Panc1 (cell line): ENCODE measurements at places on chromosomes 11 and 22. TPM values are rescaled to one million over a fixed set of nuclear protein-coding genes. Genes with fewer than 3 reads are reported as not detected.

DNA sequence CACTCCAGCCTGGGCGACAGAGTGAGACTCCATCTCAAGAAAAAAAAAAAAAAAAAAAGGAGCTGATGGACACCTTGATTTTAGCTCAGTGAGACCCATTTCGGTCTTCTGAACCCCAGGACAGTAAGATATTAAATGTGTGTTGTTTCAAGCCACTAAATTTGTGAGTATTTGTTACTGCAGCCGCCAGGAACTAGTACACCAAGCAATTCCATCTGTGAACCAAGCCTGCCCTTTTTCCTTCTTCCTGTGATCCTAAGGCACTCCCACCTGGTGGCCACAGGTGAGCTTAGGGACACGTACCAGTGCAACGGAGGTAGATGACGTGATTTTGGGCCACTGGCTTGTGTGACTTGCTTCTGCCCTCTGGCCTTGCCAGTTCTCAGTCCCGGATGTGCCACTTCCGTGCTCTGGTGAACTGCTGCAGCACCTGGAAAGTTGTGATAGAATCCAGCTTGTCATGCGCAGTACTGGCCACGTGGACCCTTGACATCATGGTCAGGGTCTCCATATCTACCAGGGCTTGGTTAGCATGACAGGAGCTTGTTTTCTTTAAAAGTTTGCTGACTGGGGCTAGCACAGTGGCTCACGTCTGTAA, 19.6 kb upstream of the ATXN10 start:
- no peak overlapping the region for H3K27ac ChIP-seq
- no peaks in the 10 kb centered on the region for H3K36me3 ChIP-seq
- no peaks in the 10 kb centered on the region for H3K4me1 ChIP-seq
- no peaks in the 10 kb centered on the region for H3K27me3 ChIP-seq
- no peak for DNase-seq

GRCh38 chr11:64915376-64915887, 1.6 kb downstream of the ATG2A start:
- H3K4me3 ChIP-seq: peak overlapping the region; percentile 97
- no peak for DNase-seq
- H3K4me1 ChIP-seq: peaks cover 19% of the 10 kb centered on the region
- H3K36me3 ChIP-seq: peaks cover 3% of the 10 kb centered on the region; the same call in 1 of the 2 replicates
- peak overlapping the region; percentile 87 for H3K27ac ChIP-seq

- DNase-seq: peak; percentile 82
- H3K27me3 ChIP-seq: no peaks in the 10 kb centered on the region
- H3K4me3 ChIP-seq: no peak overlapping the region
- peak overlapping the region; percentile 36; the same call in 1 of the 2 replicates for H3K27ac ChIP-seq
- no peaks in the 10 kb centered on the region for H3K36me3 ChIP-seq
Measured at GRCh38 chr11:102564110-102564509, 33.6 kb upstream of the MMP7 start.

GRCh38 chr11:114257621-114258558, 38.3 kb upstream of the NNMT start:
- no peak overlapping the region for H3K4me3 ChIP-seq
- no peaks in the 10 kb centered on the region for H3K4me1 ChIP-seq
- H3K36me3 ChIP-seq: no peaks in the 10 kb centered on the region
- H3K27me3 ChIP-seq: peaks cover under 1% of the 10 kb centered on the region

DNA sequence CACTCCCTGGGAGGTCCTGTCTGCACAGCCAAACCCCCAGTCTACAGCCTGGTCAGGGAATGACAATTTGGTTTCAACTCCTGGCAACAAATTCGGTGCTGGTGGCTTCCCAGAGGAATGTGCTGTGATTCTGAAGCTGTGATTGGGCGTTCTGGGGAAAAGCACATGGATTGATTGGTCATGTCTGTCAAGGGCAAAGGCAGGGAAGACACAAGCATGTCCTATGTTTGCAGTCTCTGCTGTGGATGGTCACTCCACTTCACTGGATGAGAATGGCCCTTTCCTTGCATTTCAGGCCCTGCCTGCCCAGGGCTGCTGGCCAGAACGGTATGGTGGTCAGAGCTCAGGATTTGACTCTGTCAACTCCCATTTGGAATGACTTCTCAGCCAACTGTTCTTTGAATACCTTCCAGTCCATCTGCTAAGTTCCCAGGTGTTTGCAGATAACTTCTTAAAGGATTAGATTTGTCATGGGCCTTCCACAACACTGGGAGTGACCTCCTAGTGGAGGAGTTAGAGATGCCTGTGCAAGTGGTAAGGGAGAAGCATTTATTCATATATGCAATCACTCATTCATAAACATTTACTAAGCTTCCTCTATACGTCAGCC, 42.7 kb downstream of the SGSM1 start:
- no peak overlapping the region for H3K27ac ChIP-seq
- no peak for DNase-seq
- no peaks in the 10 kb centered on the region for H3K4me1 ChIP-seq
- H3K4me3 ChIP-seq: no peak overlapping the region
- H3K36me3 ChIP-seq: no peaks in the 10 kb centered on the region

RIN1 gene
- 21.7 TPM for total RNA-seq

MOGAT2 gene
- total RNA-seq: 0.08 TPM

KRTAP5-9 gene
- not detected for total RNA-seq

- DNase-seq: no peak
- H3K27ac ChIP-seq: peak overlapping the region; percentile 69
- no peak overlapping the region for H3K4me3 ChIP-seq
- no peaks in the 10 kb centered on the region for H3K27me3 ChIP-seq
- no peaks in the 10 kb centered on the region for H3K36me3 ChIP-seq
Measured at GRCh38 chr22:37525073-37525745, 6.0 kb upstream of the CARD10 start.

DNA sequence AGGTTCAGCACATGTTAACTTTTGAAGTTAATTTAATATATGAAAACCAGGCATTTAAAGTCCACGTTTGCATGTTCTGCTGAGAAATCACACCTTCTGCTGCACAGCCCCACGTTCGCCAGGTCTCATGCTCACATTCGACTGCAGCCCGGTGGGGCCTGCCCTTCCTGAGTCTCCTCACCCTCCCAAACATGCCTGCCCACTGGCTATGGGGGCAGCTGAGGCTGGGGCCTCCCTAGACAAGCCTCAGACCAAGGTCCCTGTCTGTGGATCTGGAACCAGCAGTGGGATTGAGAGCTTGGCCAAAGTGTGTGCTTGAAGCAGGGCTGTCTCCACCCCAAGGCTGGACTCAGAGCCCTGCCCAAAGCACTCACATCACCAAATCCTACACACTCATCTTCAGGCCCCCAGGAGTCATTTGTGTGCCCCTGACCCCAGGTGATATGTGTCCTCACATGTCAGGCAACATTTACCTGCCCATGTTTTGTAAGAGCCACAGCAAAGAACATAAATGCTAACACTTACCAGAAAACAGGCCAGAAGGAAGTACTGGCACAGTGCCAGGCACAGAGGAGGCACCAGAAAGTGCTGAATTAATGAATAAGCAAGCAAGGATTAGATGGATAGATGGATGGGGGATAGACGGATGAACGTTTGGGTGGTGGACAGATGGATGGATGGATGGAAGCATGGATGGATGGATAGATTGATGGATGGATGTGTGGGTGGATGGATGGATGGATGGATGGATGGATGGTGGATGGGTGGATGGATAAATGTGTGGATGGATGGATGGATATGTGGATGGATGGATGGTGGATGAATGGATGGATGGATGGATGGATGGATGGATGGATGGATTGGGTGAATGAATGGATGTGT, 9.4 kb upstream of the FADD start:
- H3K4me1 ChIP-seq: no peaks in the 10 kb centered on the region
- no peaks in the 10 kb centered on the region for H3K36me3 ChIP-seq

DNA sequence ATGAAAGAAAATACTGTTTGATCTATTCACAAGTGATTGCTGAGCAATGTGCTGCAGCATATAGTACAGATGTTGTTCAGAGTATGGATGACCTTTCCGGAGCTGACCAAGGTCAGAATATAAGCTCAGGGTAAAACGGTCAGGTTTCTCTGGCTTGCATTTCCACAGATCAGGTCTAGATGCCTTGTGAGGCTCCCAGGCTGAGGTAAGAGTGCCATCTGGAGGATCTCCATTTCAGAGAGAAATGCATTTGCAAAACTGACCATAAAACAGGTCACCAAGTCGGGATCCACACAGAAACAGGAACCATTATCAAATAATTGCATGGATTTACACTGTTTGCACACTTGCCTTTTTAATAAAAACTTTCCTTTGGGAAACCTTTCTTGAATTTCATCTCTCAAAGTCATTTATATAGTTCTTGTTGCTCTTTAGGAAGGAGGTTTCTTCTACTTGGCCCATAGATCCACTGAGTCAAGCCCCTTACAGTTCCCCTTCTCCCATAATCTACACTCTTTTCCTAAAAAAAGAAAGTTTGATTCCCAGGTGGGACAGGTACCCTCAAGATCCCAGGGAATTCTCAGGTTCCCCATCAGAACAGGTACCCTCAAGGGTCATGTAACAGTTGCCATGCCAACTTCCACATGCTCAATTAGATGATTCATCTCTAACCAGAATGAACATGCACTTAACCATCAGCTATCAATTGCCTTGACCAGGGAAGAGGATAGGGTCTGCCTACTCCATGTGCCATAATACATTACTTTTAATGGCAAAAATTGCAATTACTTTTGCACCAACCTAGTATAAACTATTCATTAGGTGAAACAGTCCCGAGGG, 25.0 kb upstream of the TMPRSS5 start:
- peaks cover 6% of the 10 kb centered on the region; the same call in 1 of the 2 replicates for H3K4me1 ChIP-seq
- peaks cover 13% of the 10 kb centered on the region; the same call in 1 of the 2 replicates for H3K36me3 ChIP-seq
- H3K27me3 ChIP-seq: no peaks in the 10 kb centered on the region
- peak overlapping the region; percentile 65; the same call in 1 of the 2 replicates for H3K27ac ChIP-seq
- DNase-seq: peak; percentile 20
- no peak overlapping the region for H3K4me3 ChIP-seq

GRCh38 chr11:69566001-69566400, 75.0 kb upstream of the CCND1 start:
- no peaks in the 10 kb centered on the region for H3K27me3 ChIP-seq
- no peak overlapping the region for H3K4me3 ChIP-seq
- DNase-seq: no peak

PRG3 gene
- not detected for total RNA-seq

GRCh38 chr11:67438158-67438902, 848 bp upstream of the PTPRCAP start:
- no peaks in the 10 kb centered on the region for H3K27me3 ChIP-seq
- peaks cover 2% of the 10 kb centered on the region; the same call in 1 of the 2 replicates for H3K36me3 ChIP-seq
- no peak overlapping the region for H3K4me3 ChIP-seq
- peaks cover 76% of the 10 kb centered on the region for H3K4me1 ChIP-seq

C1QTNF4 gene
- not detected for total RNA-seq

- no peaks in the 10 kb centered on the region for H3K4me1 ChIP-seq
- H3K27me3 ChIP-seq: no peaks in the 10 kb centered on the region
- no peaks in the 10 kb centered on the region for H3K36me3 ChIP-seq
- no peak overlapping the region for H3K27ac ChIP-seq
- DNase-seq: no peak
Measured at GRCh38 chr22:44428941-44429830, 68.8 kb downstream of the RTL6 start.

CD82 gene
- total RNA-seq: 26.1 TPM

GRCh38 chr22:39090426-39091064, 6.5 kb upstream of the APOBEC3H start:
- no peak overlapping the region for H3K4me3 ChIP-seq
- no peaks in the 10 kb centered on the region for H3K27me3 ChIP-seq
- no peaks in the 10 kb centered on the region for H3K36me3 ChIP-seq
- H3K27ac ChIP-seq: no peak overlapping the region
- no peaks in the 10 kb centered on the region for H3K4me1 ChIP-seq

GRCh38 chr11:67664696-67665540, 9.5 kb downstream of the ALDH3B2 start:
- no peaks in the 10 kb centered on the region for H3K27me3 ChIP-seq
- H3K4me3 ChIP-seq: no peak overlapping the region
- DNase-seq: no peak
- no peaks in the 10 kb centered on the region for H3K36me3 ChIP-seq

OR52E5 gene
- not detected for total RNA-seq

DNA sequence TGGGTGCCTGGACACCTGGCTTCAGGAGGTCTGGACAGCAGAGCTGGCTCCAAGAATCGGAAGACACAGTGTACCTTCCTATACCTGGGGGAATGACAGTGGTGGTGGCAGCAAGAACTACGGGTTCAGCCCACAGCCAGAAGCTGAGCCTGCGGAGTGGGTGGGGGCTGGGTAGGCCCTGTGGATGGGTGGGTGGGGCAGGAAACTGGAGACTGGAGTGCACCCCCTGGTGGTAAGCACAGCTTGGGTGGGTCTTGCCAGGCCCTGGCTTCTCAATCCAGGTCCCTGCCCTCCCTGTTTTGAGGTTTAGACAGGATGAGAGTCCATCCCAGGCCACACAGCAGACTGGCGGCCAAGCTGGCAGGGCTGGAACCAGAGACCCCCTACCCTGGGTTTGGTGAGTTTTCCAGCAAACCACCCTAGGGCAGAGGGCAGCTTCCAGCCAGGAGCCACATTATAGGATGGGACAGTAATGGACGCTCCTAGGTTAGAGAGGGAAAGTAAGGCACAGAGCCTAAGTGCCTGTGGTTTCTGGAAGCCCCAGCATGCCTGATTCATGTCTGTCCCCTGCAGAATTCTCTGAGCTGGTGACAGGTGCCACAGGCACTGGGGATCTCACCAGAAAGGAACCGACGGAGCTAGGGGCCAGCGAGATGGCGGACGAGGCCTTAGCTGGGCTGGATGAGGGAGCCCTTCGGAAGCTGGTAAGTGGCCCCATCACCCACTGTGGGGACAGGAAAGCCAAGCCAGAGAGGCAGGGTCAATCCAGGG, 1.7 kb downstream of the SMTN start:
- H3K4me3 ChIP-seq: peak overlapping the region; percentile 79
- no peak for DNase-seq
- no peaks in the 10 kb centered on the region for H3K27me3 ChIP-seq
- H3K27ac ChIP-seq: peak overlapping the region; percentile 76
- H3K36me3 ChIP-seq: peaks cover 5% of the 10 kb centered on the region; the same call in 1 of the 2 replicates

GGT5 gene
- total RNA-seq: 3.6 TPM

HMOX1 gene
- 105 TPM for total RNA-seq

OR51B4 gene
- not detected for total RNA-seq

DNA sequence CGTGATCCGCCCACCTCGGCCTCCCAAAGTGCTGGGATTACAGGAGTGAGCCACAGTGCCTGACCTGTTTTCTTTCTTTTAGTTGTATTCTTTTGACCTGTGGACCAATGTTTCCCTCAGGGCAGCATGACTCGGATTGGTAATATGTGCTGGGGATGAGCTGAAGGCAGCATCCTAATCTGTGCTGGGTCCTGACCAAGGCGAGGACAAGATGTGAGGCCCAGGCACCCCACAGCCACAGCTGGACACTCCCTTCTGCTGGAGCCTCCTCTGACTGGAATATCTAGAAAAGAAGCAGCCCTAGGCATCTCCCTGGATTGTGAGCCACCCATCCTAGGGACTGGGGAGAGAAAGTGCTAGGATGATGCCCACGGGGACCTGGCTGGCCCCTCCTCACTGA, 105.4 kb downstream of the PDE2A start:
- no peak for DNase-seq
- no peak overlapping the region for H3K27ac ChIP-seq
- no peaks in the 10 kb centered on the region for H3K36me3 ChIP-seq
- peaks cover 21% of the 10 kb centered on the region for H3K27me3 ChIP-seq

SF1 gene
- total RNA-seq: 360 TPM

GRCh38 chr11:58495906-58496305, 12.0 kb downstream of the OR5B21 start:
- peaks cover 2% of the 10 kb centered on the region; the same call in 1 of the 2 replicates for H3K27me3 ChIP-seq
- no peak for DNase-seq
- H3K36me3 ChIP-seq: no peaks in the 10 kb centered on the region
- no peak overlapping the region for H3K27ac ChIP-seq
- H3K4me1 ChIP-seq: no peaks in the 10 kb centered on the region; the same call in 1 of the 2 replicates
